ENCODE measurements at places on chromosomes 7 and 10.

DNA sequence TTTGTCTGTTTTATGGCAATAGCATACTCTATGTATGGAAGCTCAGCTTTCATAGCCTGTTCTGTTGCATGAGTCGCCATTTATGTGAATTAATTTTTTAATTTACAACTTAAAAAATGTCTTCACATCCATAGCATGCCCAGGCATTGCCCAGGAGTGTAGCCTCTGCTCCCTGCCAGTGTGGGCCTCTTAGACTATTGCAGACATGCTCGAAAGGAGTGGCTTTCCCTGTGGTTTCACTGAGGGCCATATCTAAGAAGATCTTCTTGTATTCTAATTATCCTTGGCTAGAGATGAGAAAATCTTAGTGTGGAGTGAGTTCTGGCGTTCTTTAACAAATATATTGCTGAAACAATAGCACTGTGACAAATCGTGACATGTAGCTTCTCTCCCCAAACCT lies 35.3 kb downstream of the PCBD1 start:
- no peak for DNase-seq

GRCh38 chr10:60977161-60978122 lies 33.5 kb upstream of the RHOBTB1 start:
- DNase-seq = no peak

DNA sequence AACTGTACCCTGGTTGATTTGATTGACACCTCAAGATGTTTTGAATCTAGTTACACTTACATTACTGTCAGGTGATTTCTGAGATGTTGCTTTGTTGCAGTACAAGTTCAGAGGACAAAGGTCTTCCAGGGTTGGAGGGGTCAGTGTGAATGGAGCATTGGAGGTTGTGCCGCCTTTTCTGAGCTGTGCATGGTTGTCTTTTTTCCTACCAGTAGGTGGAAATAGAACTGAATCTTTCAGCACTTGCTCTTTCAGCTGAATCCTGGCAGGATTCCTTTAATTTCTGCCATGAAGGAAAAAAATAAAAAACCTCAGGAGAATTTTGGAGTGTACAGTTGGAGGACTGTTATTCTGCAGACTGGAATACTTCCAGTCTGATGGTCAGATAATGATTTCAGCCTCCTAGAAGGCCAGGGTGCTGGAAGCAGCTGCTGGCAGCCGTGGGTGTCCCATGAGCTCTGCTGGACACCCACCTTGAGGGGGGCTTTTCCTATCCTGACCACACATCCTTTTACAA lies 82.7 kb downstream of the PLCE1 start:
- peak; percentile 42 for DNase-seq

DNA sequence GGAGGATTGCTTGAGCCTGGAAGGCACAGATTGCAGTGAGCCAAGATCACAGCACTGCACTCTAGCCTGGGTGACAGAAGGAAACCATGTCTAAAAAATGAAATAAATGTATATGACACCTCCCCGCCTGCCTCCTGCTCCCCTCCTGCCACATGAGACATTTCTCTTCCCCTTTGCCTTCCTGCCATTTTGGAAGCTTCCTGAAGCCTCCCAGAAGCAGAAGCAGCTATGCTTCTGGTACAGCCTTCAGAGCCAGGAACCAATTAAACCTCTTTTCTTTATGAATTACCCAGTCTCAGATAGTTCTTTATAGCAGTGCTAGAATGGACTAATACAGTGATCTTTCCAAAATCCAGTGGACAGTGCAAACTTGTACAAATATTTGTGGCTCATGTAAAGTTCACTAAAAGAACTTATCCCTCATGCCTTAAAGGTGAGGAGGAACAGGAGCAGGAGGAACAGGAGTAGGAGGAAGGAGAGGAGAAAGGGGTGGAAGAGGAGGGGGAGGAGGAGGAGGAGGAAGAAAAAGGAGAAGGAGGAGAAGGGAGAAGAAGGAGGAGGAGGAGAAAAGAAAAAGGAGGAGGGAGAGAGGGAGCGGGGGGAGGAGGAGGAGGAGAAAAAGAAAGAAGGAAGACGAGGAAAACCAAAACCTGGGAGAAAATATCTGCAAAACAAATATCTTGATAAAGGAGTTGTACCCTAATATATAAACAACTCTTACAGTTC lies 2.8 kb upstream of the ABI1 start:
- DNase-seq = no peak

- peak; percentile 74 for DNase-seq
These were observed 9.3 kb upstream of the TET1 start for GRCh38 chr10:68550747-68551411.

GRCh38 chr10:107094824-107095522 lies 69.5 kb downstream of the SORCS1 start:
- no peak for DNase-seq

- no peak for DNase-seq
These were observed 120.2 kb downstream of the NT5C2 start for GRCh38 chr10:103072891-103073290.

GRCh38 chr10:132433671-132434340 lies 36.8 kb downstream of the PWWP2B start:
- DNase-seq = no peak

DNA sequence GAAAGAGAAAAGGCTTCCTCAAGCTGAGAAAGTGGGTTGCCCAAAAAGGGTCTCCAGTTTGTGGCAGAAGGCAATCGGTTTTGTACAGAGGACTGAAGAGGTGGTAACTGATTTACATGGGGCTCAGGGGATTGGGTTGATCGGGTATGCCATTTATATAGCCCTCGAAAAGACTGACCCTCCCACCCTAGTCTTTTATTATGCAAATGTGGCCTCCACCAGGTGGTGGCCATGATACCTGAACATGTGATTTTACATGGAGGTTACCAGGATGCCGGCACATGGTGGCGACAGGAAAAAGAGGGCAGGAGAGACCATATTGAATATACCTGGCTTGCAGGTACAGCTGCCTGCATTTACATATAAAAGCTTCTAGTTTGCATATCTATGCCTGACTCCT lies 36.7 kb downstream of the ATE1 start:
- no peak for DNase-seq

DNA sequence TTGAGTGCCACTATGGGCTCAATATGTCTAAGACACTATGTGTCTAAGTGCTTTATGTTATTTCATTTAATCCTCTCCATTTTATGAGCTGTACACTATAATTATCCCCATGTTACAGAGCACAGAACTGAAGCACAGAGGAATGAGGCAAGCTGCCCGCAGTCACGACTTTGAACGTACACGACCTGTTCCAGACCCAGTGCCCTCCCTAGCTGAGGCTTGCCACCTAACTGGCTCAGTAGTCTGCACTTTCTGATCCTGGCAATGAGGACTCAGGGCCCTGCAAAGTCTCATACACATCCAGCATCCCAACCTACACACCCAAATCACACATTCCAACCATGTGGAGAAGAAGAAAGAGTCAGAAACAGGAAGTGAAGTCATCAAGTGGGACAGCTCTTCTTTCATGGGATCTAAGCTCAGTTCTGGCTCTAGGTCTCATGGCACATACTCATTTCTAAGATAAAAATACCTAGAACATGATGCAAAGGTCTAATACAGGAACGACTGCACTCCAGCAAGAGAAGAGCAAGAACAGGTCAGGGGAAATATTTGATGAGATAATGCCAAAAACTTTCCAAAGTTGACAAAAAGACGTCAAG lies 42.4 kb upstream of the DDC start:
- no peak for DNase-seq

- DNase-seq = no peak
These were observed 740 bp downstream of the ANXA7 start for GRCh38 chr10:73413108-73413527.

DNA sequence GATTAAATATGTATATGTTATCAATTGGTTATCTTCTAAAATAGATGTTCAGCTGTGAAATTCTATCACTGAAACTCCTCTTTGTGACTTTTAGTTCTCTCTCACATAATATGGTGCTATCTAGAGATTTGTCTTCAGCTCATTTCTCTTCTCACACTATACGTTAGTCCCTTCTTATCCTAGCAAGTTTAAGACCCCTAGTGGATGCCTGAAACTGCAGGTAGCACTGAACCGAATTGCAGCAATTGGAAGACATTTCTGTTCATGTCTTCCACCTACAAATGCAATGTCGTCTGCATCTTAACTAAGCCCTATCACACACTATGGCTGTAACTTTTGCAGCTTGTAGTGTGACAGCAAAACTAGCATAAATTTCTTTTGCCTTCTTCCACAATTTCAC lies 442.7 kb upstream of the POM121L12 start:
- DNase-seq = no peak

GRCh38 chr7:123148813-123149212 lies 51.0 kb downstream of the SLC13A1 start:
- no peak for DNase-seq

GRCh38 chr7:115679976-115680375 lies 350.6 kb downstream of the TFEC start:
- no peak for DNase-seq

All from fibroblast of skin of left quadriceps (primary cell).